ENCODE measurements at places on chromosomes 13 and 19. TPM values are rescaled to one million over a fixed set of nuclear protein-coding genes. Genes with fewer than 3 reads are reported as not detected.

OR7C1 gene
- not detected for total RNA-seq

KCNRG gene
- 9.5 TPM for total RNA-seq

PKN1 gene
- total RNA-seq: 246 TPM

NRTN gene
- 0.65 TPM for total RNA-seq

SSC5D gene
- under 0.01 TPM for total RNA-seq

GPR183 gene
- 3.6 TPM for total RNA-seq

LHB gene
- 0.17 TPM for total RNA-seq

MISP gene
- total RNA-seq: not detected

NALCN gene
- total RNA-seq: 30.2 TPM

MYH14 gene
- total RNA-seq: 0.09 TPM

EXOSC5 gene
- 9.1 TPM for total RNA-seq

FGF21 gene
- not detected for total RNA-seq

TNFSF13B gene
- 0.69 TPM for total RNA-seq

SIGLEC6 gene
- total RNA-seq: not detected

ZGLP1 gene
- total RNA-seq: 0.26 TPM

MBOAT7 gene
- total RNA-seq: 8.7 TPM

ERICH4 gene
- total RNA-seq: not detected

SUPT5H gene
- total RNA-seq: 37.2 TPM

TEX29 gene
- not detected for total RNA-seq

ACP7 gene
- total RNA-seq: not detected

RRAS gene
- total RNA-seq: 20.7 TPM

STOML3 gene
- not detected for total RNA-seq

CEACAM4 gene
- not detected for total RNA-seq

CGB3 gene
- not detected for total RNA-seq

KL gene
- 0.33 TPM for total RNA-seq

ACER1 gene
- not detected for total RNA-seq

KLF5 gene
- 1.1 TPM for total RNA-seq

MBD3L3 gene
- not detected for total RNA-seq

ATP1A3 gene
- total RNA-seq: not detected

SLC25A41 gene
- total RNA-seq: not detected

RDH8 gene
- total RNA-seq: not detected

ZNF766 gene
- 9.3 TPM for total RNA-seq

SGCG gene
- not detected for total RNA-seq

KLK2 gene
- not detected for total RNA-seq

CYP2S1 gene
- total RNA-seq: 0.11 TPM

PSG11 gene
- not detected for total RNA-seq

ADGRE2 gene
- total RNA-seq: under 0.01 TPM

CGB7 gene
- total RNA-seq: not detected

ZNF569 gene
- total RNA-seq: 4.4 TPM

RFPL4A gene
- 0.87 TPM for total RNA-seq

CBLC gene
- total RNA-seq: not detected

CCL25 gene
- not detected for total RNA-seq

PPP1R15A gene
- 52.9 TPM for total RNA-seq

VSTM1 gene
- total RNA-seq: not detected

PIN1 gene
- 82.0 TPM for total RNA-seq

TMEM150B gene
- total RNA-seq: not detected

PMIS2 gene
- total RNA-seq: not detected

TMEM38A gene
- 1.4 TPM for total RNA-seq

ZNF414 gene
- total RNA-seq: 4.6 TPM

CATSPERD gene
- total RNA-seq: not detected

ZNF772 gene
- 10.9 TPM for total RNA-seq

PGLYRP2 gene
- not detected for total RNA-seq

ZSCAN4 gene
- total RNA-seq: not detected

PEAK3 gene
- 0.22 TPM for total RNA-seq

RNF225 gene
- total RNA-seq: not detected

KLC3 gene
- 0.43 TPM for total RNA-seq

FCHO1 gene
- 0.43 TPM for total RNA-seq

MEIOSIN gene
- total RNA-seq: not detected

LILRB2 gene
- total RNA-seq: not detected

All from dermis lymphatic vessel endothelial cell (primary cell).